ENCODE measurements at places on chromosomes 1 and 21.
A peak's percentile ranks its signal among the peaks of the same experiment; 100 is the strongest.

DNA sequence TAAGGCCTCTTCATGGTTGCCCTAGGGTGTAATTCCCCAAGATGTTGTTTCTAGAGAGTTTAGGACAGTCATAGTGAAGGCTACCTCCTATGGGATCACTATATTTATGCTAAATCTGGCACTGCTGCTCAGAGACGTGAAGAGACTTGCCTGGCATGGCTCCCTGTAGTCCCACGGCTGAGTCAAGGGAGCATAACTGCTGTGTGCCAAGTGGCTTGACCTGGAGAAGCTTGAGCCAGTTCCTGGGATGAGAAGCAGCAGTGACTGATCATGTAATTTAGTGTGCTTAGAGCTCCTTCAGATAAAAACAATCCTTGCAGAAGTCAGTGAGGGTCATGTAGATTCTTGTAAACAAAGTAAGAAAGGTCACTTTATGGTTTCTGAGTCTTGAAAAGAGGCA, 68.9 kb upstream of the TSPAN2 start:
- H3K4me1 ChIP-seq, result no peaks in the 10 kb centered on the region
- no peak overlapping the region for H3K4me3 ChIP-seq
- no peak overlapping the region for H3K27ac ChIP-seq
- no peaks in the 10 kb centered on the region for H3K27me3 ChIP-seq
- H3K36me3 ChIP-seq, result no peaks in the 10 kb centered on the region
- no peak for DNase-seq

GRCh38 chr1:165080253-165080896, 276.1 kb downstream of the LMX1A start:
- no peak overlapping the region for H3K27ac ChIP-seq
- DNase-seq, result no peak
- no peaks in the 10 kb centered on the region for H3K27me3 ChIP-seq
- no peak overlapping the region for H3K4me3 ChIP-seq

- peak; percentile 9 for DNase-seq
- peaks cover 6% of the 10 kb centered on the region for H3K4me1 ChIP-seq
- no peak overlapping the region for H3K27ac ChIP-seq
- H3K4me3 ChIP-seq, result no peak overlapping the region
Observed at GRCh38 chr1:58768971-58769808, 14.7 kb downstream of the JUN start.

DNA sequence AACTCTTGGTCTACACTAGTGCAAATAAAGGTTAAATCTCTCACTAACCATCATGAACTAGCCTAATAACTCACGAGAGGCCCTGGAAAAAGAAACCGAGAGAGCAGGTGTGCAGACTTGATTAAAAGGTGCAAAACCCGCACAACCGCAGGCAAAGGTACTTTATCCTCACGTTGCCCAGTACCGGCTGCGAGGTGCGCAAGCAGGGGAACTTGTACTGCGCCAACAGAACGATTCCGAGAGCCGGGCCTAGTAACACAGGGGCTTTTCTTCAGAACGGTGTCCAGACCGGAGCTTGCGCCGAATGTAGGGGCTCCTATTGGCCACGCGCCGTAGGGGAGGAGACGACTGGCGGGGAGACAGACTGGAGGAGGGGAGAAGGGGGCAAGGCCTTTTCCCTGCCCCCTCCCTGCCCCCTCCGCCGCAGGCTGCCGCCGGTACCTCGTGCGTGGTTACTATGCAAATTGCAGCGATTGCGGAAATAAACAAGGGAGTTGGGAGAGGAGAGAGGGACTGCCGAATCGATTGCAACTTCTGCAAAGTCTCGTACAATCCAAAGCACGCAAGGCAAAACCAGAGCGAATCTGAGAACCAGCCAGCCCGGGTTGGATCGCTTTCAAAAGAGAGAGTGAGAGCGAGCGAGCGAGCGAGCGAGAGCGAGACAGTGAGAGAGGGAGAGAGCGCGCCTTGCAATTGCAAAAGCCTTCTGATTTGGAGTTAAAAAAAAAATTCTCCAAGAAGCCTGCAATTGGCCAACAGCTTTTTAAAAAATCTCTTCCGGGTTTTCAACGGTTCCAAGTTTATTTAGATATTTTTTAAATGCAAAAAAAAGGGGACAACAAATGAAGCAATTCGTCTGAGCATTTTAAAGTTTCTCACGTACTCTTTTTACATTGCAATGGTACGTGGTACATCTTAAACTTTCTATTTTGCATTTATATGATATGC, 5.4 kb upstream of the NFIA start:
- H3K36me3 ChIP-seq, result no peaks in the 10 kb centered on the region
- peak overlapping the region; percentile 57 for H3K4me3 ChIP-seq
- peaks cover 39% of the 10 kb centered on the region for H3K4me1 ChIP-seq
- H3K27ac ChIP-seq, result peak overlapping the region; percentile 71

DNA sequence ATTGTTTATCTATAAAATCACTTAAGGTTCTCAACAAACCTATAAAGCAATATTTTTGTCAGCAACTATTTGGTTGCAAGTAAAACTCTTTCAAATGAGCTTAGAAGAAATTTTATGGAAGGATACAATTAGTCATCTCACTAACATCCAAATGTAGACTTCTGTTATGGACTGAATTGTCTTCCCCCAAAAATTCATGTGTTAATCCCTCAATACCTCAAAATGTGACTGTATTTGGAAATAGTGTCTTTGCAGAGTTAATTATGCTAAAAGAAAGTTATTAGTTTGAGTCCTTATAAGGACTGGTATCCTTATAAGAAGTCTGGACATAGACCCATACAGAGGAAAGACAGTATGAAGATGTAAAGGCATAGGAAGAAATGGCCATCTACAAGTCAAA, 357.8 kb upstream of the PRMT6 start:
- H3K27me3 ChIP-seq, result no peaks in the 10 kb centered on the region
- no peaks in the 10 kb centered on the region for H3K4me1 ChIP-seq
- no peak overlapping the region for H3K4me3 ChIP-seq
- H3K27ac ChIP-seq, result no peak overlapping the region
- no peaks in the 10 kb centered on the region for H3K36me3 ChIP-seq

GRCh38 chr21:41580758-41581554, 73.0 kb upstream of the TMPRSS2 start:
- no peaks in the 10 kb centered on the region for H3K4me1 ChIP-seq
- H3K36me3 ChIP-seq, result no peaks in the 10 kb centered on the region
- no peak overlapping the region for H3K27ac ChIP-seq
- no peak overlapping the region for H3K4me3 ChIP-seq

GRCh38 chr1:10594595-10595223, 120.0 kb downstream of the PEX14 start:
- DNase-seq, result no peak
- H3K36me3 ChIP-seq, result peaks cover 2% of the 10 kb centered on the region
- H3K4me3 ChIP-seq, result no peak overlapping the region
- H3K27ac ChIP-seq, result no peak overlapping the region

Measured in CD4-positive, alpha-beta T cell (primary cell).